Activated CD4-positive, alpha-beta T cell treated with anti-CD3 and anti-CD28 coated beads, Interleukin-2, amount 10 ng/mL, durations not matched to agents 7 days and 5 days (primary cell): ENCODE measurements at places on chromosomes 5 and 9.

DNA sequence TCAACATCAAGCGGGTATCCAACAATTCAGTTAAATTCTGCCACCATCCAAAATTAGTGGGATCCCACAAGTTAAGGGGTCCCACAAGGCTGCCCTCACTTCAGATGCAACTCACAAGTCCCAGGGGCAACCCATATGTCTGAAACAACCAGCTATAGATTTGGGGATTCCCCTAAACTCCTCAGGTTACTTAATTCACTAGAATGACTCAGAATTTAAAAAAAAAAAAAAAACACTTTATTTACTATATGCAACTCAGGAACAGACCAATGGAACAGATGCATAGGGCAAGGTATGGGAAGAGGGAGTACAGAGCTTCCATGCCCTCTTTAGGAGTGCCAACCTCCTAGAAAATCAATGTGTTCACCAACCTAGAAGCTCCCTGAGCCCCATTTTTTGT is 15.1 kb downstream of the AUH start:
- no peak for DNase-seq

DNA sequence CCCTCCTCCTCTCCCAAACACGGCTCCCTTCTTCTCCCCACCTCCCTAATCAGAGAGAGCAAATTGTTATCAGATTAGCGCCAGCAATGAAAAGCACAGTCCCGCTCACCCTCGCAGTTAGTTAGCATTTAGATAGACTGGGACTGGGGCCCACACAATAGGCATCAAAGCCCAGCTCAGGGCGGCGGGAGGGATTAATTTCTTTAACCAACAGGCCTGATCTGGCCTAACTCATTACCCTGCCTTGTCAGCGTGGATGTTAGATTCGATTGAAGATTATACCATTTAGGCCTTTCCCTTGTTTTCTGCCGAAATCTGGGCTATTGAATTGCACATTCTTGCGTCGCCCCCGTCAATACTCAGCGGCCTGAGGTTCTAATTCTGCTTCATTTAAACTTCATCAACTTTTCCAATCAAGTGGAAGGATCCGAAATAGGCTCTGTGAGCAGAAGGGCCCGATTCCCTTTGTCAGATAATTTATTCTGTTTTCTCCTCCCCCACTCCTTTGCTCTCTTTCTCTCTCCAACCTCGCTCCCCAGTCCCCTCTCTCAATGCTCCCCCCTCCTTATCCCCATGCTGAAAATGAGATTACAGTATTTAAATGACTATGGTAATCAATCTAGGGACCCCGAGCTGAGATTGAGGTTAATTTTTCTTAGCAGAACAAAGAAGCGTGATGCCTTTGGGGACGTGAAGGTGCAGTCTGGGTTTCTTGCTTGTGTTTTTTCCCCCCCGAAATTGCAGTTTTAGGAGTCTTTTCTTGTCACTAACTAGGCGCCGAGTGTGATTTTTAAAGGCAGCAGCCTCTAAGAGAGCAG is 15.1 kb downstream of the CFAP77 start:
- DNase-seq: no peak

DNA sequence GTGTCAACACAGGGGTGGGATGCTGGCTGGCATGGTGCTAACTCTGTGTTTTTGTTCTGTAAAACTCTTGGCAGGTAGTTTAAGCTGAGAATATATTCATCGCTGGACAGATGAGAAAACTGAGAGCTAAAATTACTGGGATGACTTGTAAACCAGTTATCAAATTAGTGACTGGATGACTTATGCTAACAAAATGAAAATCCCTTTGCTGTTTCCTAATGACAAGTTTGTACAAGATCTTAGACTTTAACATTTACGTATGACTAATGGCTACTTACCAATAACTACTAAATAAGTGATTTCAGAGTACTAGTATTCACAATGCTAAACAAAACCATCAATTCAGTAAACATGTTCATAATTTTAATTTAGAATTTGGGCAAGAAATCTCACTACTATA is 854.8 kb upstream of the ARRDC3 start:
- no peak for DNase-seq

DNA sequence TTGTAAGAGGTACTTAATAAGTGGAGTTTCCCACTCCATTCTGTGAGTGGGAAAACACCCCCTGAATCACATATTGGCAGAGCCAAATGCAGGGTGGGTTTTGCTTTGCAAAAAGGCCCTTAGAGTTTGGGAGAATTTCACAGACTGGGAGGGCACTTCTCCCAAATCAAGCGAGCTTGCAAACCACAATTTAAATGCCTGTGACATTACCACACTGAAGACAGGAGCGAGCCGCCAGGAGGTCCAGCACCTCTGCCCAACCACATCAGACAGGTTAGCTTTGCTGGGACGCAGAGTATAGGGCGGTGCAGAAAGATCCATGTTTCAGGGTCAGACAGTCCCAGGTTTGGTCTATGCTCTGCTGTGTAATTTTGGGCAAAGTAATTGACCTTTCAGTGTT is 2.3 kb downstream of the ALAD start:
- DNase-seq: no peak

DNA sequence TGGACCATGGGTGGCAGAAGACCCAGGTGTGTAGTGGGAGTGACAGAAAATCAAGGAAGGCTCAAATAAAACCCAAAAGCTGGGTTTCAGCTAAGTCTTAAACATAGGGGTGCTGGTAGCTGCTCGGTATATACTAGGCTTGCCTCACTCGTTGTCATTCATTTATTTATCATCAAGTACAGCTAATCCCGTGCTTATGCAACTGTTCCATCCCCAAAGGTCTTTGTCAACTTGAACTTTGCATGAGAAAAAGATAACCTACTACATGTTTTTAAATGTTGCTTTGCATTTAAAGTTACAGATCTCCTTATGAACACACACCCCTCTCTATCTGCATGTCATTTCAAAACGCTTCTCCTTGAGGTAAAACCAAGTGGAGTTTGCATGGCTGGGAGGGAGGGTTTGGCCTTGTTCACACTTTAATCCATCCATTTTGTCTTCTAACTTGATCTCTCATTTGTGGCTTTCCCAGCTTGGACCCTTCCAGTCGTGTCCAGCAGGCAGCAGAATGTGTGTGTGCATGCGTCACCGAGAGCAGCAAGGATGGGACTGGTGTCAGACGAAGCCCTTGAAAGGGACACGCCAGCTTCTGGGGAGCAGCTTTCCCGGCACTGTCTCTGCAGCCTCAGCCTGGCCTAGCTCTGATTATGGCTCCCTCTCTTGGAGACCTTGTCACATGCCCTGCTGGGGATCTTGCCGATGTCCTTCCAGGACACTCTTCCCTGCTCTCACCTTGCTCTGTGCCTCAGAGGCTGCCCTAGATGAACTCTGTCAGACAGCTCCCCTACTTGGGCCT is 133.5 kb downstream of the GADD45G start:
- no peak for DNase-seq

- no peak for DNase-seq
Observed at GRCh38 chr5:136065588-136065987, 36.8 kb downstream of the TGFBI start.

GRCh38 chr5:179791881-179792611 is 1.7 kb upstream of the LTC4S start:
- no peak for DNase-seq

DNA sequence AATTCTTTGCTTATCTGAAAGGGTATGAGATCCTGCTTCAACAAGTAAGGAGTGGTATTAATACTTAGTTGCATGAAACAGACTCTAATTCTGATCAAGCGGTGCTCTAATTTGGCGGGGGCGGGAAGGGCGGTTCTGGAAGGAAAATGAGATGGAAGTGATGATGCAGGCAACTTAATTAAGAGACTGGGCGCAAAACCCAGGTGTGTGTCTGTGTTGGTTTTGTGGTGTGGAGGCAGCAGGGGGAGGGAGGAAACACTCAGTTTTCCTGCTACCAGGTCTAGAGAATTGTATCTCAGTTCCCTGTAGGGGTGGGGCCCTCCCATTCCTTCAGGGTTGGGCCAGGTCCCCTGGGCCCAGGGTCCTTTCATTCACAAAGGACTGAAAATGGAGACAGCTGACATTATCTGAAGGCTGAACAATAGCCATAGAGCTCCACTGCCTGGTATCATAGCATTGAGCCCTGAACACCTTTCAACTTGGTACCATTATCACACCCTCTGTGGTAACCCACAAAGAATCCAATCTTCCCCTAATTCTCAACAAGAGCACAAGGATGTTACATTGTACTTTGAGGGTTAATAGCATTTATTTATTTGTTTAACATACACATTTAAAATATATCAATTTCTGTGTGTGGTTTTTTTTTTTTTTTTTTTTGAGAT is 17.2 kb upstream of the C5orf47 start:
- no peak for DNase-seq
